Ecto neural progenitor cell (in vitro differentiated cells): ENCODE measurements at places on chromosomes 7 and 10.

DNA sequence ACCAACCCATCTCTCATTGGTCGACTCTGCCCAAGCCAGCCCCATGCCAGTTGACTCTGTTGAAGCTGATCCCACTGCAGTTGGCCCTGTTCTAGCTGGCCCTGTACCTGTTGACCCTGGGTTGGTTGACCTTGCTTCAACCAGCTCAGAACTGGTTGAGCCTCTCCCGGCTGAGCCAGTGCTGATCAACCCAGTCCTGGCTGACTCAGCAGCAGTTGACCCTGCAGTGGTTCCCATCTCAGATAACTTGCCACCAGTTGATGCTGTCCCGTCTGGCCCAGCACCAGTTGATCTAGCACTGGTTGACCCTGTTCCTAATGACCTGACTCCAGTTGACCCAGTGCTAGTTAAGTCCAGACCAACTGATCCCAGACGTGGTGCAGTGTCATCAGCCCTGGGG is 7.4 kb downstream of the PPRC1 start:
- DNase-seq, result no peak

DNA sequence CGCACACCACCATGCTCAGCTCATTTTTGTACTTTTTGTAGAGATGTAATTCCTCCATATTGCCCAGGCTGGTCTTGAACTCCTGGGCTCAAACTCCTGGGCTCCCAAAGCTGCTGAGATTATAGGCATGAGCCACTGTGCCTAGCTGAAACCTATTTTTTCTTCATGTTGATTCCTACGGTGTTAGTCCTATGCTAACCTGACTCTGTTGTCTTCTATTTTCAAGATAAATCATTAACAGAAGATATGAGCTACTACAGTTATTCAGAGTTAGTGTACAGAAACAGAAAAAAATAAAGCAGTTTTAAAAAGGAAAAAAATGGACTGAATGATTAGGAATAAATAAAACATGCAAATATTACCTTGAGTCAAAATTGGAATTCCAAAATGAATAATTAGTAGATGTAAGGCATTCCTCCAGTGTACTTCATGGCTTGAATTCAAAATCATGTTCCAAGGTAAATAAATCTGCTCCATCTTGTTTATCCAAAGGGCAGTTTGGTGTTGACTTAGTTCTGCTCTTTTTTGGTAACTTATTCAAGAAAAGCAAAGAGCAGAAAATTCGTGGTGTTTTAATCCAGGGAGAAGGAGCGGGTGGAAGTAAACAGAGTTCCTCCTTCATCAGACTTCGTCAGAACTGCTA is 185.8 kb downstream of the CACNB2 start:
- DNase-seq, result no peak

DNA sequence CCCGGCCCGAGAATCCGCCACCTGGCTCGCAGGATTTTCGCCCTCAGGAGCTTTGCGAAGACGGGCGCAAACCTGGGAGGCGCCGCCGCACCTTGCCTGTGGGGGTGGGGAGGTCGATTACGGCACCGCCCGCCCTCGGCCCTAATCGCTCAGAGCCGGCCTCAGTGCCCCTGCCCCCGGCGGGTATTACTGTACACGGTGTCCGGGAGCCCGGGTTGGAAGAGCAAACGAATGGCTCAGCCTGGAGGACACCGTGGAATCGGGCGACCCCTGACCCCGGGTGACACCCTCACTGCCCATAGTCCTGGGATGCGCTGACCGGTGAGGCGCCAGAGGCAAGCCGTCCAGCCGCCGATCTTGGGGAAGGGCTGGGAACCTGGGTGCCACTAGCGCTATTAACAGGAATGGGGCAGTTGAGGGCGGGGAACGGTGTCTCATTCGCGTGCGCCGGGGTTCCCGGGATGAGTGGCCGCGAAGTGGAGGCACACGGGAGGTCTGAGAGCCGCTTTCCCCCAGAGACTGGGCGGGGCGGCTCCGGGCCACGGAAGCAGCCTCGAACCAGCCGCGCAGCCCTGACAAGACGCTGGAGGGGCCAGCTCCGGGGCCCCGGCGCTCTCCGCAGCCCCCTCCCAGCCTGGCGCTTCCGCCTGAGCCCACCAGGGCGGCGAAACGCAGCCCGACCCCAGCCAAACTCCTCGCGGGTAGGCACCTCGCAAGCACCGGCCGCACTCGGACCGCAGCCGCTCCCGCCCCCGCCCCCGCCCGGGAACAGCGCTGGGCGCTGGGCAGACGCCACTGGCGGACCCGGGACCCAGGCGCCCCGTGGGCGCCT is 167.5 kb downstream of the NRF1 start:
- DNase-seq, result peak; percentile 62

GRCh38 chr7:148615085-148615730 is 24.6 kb downstream of the C7orf33 start:
- DNase-seq, result no peak

GRCh38 chr7:108719631-108720030 is 150.0 kb downstream of the DNAJB9 start:
- DNase-seq, result no peak

DNA sequence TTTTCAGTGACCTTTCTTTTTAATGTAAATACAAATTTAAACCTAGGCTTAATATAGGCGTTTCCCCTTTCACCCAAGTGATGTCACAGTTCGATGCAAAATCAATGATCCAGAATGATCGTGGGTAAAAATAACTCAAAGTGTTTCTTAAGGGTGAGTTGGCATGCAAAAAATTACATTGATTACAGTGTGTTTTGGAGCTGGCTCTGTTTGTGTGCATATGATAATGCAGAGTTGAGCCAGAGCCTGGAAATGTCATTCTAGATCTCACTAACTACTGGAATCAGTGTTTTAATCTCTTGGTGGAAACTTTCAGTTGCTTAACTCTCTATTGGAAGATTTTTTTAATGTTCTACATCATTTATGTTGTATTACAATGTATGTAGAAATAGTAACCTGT is 72.5 kb upstream of the MXI1 start:
- DNase-seq, result no peak

DNA sequence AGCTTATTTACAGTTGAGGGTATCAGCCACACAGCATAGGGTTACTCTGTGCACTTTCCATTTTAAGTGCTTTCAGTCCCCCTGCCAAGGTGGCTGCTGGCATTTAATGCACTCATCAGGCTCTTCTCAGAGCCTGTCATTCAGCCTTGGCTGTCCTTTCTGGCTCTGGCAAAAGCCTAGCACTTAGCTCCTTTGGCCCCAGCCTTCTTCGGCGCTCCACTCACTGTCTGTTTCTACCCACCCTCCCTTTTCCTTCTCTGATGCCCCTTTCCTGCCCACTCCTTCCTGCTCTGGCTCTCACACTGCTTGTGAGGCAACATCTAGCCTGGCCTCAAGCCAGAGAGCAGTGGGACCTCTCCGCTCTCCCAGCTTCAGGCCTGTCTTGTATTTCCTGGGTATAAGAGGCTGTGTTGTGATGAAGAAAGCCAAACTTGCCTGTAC is 60.2 kb downstream of the WIPF3 start:
- DNase-seq, result no peak

- peak; percentile 35 for DNase-seq
These were observed 325.9 kb downstream of the ADARB2 start for GRCh38 chr10:1411451-1411850.

DNA sequence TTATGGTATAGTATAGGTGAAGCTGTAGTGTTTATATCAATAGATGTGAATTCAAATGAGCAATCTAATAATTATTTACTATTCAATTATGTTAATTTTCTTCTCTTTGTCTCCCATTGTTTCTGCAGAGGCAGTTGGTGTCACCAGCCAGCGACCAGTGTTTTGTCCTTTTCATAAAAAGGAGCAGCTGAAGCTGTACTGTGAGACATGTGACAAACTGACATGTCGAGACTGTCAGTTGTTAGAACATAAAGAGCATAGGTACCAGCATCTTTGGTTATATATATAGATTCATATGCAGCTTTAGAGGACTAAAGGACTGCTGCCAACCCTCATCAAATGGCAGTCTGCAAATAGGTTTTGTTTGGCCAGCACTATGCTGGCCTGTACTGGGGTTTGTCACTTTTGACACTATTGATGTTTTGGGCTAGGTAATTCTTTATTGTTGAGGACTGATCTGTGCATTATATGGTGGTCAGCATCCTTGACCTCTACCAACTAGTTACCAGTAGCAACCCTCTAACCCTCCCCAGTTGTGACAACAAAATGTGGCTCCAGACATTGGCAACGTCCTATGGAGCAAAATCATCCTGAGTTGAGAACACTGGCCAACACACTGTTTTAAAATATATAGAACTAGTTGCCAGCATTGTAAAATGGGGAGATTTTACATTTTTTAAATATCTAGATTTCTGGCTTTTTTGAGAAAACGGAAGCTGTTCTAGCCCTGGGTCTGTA is 59.2 kb downstream of the TRIM24 start:
- no peak for DNase-seq

- no peak for DNase-seq
These were observed 298.9 kb upstream of the CNTNAP2 start for GRCh38 chr7:145817687-145818086.

DNA sequence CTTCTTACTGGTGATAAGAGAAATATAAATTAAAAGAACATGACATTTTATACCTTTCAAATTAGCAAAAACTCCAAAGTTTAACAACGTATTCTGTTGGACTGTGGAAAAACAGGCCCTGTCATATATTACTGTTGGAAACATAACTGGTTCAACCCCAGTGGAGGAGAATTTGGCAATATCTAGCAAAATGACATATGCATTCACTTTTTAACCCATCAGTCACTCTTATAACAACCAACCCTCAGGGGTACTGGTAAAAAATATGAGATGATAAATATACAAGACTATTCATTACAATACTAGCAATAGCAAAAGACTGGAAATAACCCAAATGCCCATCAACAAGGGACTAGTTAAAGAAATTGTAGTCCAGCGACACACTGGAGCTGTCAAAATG is 22.9 kb upstream of the NEBL start:
- DNase-seq, result no peak

- no peak for DNase-seq
These were observed 173.9 kb upstream of the NPY start for GRCh38 chr7:24110056-24110455.

DNA sequence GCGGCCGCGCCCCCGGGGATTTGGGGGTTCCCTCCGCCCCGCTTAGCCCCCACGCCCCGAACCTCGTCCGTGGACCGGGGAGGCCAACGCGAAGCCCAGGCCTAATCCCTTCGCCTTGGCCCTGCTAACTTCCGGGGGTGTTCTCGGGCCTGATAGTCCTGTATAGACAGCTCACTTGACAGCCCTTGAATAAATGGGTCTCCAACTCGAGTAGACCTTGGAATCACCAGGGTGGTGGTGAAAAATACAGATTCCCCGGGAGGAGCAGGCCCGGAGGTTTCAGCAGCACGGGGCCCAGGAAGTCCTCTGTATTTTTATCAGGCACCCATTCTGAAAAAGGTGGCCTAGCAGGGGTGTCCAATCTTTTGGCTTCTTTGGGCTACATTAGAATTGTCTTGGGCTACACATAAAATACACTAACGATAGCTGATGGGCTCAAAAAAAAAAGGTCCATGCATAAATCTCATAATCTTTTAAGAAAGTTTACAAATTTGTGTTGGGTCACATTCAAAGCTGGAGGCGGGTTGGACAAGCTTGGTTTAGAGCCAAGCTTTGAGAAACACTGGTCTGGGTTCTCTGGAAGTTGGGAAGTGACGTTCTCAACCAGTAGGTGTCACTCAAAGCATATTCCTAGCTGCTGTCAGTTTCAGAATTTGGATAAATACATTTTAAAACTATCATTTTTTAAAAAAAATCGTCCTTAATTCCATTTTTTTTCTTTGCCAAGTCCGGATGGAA is 221.7 kb downstream of the PHTF2 start:
- DNase-seq, result no peak

DNA sequence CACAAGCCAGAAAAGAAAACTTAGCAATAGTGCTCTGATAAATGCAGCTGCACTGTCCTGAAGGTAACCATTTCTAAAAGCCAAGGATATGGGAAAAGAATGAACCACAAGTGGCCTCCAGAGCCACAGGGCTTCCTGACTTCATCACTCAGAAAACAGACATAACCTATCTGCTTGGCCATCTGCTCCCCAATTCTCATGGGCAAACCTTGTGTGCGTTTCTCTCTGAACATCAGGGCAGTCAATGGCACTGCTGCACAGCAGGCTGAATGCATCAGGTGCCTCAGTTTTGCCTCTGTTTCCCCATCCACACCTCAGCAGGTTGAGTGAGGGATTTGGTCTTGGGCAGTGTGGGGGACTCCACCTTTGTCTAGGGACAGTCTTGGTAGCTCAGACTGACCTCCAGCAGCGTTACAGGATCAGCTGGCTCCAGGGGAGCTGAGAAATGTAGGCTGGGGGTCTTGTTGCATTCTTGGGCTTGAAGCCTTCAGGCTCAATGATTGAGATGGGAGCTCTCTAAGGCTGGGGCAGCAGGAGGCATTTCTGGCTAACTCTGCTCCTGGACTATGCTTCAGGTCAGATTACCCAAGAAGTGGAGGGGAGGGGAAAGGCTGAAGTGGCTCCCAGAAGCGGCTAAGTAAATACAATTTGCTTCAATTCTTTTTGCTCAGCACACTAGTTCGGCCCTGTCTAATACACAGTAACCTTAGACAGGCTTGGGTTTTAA is 23.6 kb upstream of the PDLIM1 start:
- no peak for DNase-seq

DNA sequence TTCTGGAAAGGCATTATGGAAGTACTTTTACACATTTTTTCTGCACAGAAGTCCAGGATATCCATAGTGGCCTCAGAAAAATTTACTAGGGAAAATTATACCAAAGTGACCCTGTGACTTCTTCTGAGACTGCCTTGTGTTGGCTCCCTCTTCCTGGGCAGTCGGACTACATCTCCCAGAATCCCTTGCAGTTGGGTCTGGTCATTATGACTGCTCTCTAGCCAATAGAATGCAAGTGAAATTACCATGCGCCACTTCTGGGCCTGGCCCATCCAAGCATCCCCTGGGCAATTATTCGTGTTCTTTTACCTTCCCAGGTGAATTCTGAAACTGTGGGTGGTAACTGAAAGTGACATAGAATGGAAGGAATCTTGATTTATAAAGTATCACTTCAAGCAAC is 430.9 kb downstream of the ACTR3B start:
- no peak for DNase-seq

- no peak for DNase-seq
These were observed 21.4 kb upstream of the GSDME start for GRCh38 chr7:24778543-24779282.

DNA sequence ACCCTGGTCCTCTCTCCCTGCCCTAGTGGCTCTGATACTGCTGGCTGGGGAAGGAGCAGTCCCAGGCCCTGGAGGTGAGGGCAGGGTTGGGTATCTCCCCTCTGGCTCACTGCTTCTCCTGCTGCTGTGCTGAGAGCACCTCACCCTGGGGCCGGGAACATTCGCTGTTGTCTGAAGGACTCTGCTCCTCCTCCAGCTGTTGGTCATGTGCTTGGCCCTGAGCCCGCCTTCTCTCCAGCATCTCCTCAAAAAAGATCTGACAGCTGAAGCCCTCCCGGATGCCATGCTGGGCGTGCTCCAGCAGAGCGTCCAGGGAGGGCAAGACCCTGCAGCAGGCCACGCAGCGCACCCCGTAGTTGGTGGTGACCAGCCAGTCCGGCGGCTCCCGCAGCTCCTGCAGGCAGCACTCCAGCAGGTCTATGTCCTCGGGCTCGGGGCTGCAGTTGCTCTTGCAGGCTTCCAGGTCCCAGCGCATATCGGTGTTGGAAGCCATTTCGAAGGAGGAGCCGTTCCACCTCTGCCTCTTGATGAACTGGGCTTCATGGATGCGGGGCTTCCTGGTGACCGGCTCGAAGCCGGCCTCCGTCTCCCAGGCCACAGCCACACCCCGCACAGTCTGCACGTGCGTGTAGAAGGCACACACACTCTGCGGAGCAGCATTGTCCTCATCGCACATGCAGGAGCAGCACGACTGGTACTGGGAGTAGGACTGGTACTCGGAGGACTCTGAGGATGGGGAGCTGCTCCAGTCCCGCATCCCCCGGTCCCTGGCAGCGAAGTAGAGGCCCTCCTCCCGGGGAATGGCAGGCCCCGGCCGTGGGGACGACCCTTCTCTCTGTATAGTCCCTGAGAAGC is 2.1 kb downstream of the FAM170B start:
- DNase-seq, result no peak
